Stimulated activated CD8-positive, alpha-beta memory T cell treated with anti-CD3 and anti-CD28 coated beads, Interleukin-15, amount 100 ng/mL, for 4 hours (primary cell): ENCODE measurements at places on chromosomes 11 and 22.

DNA sequence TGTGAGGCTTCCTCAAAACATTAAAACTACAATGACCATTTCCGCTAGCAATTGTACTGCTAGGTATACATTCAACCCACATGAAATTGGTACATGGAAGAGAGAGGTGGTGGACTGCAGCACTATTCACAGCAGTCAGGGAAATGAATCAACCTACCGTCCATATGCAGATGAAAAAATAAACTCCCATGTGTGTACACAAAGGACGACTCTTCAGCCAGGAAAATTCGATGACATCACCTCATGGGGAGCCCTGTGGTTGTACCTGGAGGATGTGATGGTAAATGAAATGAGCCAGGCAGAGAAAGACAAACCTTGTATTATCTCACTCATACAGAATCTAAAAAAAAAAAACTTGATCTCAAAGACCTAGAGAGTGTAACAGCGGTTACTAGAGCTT is 23.3 kb downstream of the RFPL3 start:
- no peak for DNase-seq

GRCh38 chr11:93542811-93543229 is 371 bp downstream of the SMCO4 start:
- DNase-seq, result no peak

DNA sequence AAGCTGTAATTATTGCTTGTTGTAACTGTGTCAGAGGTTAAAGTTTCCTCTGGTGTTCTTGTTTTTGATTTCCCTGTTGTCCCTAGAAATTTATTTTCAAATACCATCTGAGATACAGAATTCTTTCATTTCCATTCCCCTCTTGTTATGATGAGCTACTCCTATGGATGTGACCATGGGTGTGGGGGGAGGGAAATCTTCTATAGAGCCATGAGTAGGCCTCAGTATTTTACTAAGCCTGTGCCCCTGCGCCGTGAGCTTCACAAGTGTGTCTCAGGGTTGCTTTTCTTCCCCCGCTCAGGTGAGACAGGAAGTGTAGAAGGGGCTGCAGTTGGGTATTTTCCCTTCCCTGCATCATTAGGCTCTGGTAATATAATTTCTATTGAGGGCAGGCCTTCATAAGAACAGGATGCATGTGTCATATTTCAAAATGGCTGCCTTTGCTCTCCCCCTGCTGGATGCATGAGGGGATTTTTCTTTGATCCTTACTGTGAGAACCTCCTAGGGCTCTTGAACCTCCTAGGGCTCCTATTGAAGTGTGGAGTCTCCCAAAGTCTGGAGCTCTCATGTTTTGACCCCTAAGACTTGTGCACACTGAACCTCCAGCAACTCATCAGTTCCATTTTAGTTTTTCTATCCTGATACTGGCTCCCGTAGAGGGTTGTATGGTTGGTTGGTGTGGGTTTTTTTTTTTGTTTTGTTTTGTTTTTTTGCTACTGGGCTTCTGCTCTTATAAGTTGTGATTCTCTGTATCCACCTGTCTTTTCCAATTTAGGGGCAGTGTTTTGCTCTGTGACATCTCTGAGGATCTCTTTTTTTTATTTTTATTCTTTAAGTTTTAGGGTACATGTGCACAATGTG is 658.2 kb downstream of the NTM start:
- DNase-seq, result no peak

DNA sequence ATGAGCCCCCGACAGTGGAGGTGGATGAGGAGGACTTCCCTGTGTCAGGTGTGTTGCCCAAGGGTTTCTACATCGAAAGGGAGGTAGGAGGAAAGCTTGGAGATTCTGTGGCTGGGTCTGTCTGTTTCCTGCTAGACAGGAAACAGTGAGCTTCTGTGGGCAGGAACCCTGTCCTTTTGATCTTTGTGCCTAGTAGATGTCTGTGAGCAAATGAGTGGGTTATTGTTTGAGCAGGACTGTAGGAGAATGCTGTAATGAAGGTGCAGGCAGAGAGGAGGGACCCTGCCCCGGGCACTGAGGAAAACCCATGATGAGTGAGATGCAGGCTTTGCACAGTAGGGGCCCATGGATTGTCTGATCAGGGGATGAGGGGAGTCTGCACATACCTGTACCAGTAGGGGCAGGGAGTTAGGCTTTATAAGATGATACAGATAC is 14.0 kb downstream of the USP35 start:
- no peak for DNase-seq

GRCh38 chr11:1825039-1825740 is 9.6 kb upstream of the SYT8 start:
- DNase-seq, result no peak

- DNase-seq, result no peak
Observed at GRCh38 chr22:44455963-44456358, 42.1 kb downstream of the RTL6 start.
